ENCODE measurements at places on chromosomes 2 and 18.
A peak's percentile ranks its signal among the peaks of the same experiment; 100 is the strongest.

DNA sequence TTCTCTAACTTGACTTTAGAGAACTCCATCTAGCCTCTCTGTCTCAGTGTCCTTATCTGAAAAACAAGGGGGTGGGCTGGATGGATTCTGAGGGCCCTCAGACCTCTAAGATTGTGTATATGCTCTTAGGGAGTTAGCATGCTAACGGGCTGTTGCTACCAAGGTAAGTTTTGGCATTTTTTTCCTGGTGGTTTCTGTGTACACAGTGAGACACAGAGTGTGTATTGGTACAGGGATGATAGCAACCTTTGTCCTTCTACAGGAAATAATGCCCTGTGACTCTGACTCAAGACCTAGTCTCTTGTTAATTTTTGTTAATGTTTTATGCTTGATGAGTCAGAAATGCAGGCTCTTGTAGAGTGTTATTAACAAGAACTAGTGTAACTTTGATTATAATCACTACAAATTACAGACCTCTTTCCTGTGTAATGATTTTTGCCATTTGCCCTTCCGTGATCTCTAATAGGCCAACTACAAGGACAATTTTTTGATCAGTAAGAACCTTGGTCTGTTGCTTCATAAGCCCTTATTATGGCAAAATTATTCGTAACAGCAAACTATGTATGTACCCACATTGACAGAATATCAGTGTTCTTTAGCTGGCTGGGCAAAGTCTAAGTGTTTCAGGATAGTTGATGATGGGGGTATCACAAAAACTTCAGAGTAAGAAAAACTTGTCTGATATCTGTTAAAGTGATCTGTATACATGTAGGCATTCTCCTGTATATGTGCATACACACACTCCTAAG lies 89.7 kb downstream of the SPTBN1 start:
- DNase-seq, result no peak

- DNase-seq, result no peak
Measured at GRCh38 chr2:159863526-159864160, 65.6 kb upstream of the CD302 start.

GRCh38 chr2:180707884-180708205 lies 272.6 kb upstream of the UBE2E3 start:
- peak; percentile 13 for DNase-seq

DNA sequence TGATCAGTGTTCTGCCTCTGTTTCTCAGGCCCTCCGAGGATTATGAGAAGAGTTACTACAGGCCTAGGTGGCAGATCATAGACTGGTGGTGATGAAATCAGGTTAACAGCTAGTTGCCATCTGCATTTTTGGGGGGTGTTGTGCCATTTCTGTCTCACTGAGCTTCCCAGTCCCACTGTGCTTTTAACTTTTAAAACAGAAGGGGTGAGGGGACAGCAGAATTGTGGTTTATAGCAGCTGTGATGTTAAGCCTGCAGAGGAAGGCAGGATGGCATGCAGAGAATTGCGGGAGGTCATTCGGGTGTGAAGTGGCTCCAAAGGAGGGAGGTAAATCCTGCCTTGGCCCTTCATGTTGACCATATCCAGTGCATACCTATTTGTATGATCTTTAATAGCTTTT lies 5.0 kb downstream of the CAB39 start:
- DNase-seq, result no peak

GRCh38 chr2:113697516-113697915 lies 58.9 kb downstream of the SLC35F5 start:
- DNase-seq, result no peak

- no peak for DNase-seq
Measured at GRCh38 chr2:172772633-172773032, 37.0 kb downstream of the RAPGEF4 start.

DNA sequence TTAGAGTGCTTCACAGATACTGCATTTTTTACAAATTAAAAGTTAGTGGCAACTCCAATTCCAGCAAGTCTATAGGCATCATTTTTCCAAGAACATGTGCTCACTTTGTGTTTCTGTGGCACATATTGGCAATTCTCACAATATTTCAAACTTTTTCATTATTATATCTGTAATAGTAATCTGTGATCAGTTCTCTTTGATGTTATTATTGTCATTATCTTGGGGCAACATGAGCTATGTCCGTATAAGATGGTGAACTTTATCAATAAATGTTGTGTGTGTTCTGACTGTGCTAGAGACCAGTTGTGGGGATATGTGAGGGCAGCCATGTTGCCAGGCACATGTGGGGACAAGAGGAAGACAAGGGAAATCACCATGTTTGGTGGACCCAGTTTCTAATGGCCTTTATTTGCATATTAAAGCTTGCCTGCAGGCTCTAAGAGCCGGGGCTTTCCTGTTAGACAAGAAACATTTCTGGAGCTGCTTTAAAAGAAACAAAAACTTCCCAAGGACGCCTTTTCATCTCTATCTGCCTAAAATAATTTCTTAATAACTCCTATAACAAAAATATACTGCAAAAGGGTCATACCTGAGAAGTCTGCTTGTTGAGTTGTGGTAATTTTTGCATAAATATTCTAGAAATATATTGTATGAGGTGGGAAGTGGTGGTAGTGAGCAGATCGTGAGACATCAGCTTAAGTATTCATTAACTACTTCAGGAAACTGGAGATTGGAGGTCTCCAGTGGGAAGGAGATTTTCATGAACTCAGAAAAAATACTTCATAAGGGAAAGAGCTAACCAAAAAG lies 37.2 kb downstream of the KYNU start:
- DNase-seq, result no peak

DNA sequence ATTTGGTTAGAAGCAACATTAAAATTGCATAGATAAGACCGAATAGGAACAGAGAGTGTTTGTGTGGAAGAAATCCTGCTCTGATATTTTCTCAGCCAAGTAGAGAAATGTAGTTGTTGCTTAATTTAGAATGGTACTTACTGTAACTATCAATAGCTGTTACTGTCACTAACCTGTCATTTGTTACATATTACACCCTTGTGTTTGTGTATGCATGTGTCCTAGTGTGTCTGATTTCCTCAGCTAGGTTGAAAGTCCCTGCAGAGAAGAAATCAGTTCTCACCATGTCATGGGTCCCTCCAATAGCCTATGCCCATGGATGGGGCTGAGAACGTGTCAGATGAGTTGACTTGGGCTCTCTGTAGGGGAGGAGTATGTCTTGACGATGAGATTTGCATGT lies 94.4 kb downstream of the SPTBN1 start:
- DNase-seq, result no peak

DNA sequence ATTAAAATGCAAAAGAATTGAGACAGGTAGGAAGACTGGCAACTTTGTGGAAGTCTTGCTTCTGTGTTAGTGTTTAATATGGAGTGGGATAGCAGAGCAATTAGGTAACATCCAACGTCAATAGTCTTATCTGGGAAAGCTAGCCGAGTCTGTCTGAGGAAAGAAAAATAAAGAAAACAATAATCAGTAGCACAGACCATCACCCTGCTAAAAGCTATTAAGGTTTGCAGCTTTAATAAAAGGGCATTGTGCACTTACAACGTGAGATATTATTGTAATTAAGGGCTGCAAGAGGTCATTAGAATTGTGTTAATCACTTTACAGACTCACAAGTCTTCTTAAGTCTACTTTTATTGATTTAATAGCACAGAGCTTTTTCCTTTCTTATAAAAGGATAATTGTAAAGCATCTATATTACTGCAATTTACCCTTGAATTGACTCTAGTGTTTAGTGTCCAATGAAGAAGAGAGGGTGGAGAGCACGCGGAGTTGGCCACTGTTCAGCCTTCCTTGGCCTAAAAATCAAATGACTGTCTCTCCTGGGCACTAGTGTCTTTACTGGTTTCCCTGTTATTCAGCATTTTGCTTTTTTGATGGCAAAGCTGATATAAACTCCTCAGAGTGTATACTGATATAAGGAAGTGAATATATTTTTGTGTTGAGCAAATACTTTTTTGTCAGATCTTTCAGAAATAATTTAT lies 2.0 kb downstream of the CDH7 start:
- DNase-seq, result no peak

DNA sequence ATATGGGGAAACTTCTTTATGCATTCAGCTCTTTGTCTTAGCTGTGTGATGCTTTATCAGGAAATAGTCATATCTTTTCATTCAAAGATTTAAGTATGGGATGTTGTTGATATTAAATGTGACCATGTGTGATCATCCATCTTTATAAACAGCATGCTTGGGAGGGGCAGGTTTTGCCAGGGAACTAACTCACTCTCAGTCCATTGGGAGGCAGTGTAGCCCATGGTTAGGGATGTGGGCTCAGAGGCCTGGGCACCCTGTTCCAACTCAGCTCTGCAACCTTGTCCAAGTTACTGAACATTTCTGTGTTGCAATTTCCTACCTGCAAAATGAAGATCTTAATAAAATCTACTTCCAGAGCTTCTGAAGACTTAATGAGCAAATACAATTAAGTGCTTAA lies 92.0 kb upstream of the BCL2L11 start:
- DNase-seq, result peak; percentile 0

DNA sequence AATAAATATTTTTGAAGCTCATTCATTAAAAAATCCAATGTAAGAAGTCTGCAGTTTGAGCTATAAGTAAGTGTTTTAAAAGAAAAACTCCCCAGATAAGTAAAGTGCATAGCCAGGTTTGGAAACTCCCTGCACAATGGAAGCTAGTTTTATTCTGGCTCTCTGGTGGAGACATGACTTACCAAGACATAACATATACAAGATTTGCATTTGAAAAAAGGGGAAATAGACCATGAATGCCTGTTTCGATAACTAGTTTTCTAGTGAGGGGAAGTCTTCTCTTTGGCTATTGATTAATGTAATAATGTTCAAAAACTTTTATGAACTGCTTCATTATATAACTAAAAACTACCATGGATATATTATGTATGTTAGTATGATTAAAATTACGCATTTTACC lies 435.2 kb downstream of the ARHGAP15 start:
- no peak for DNase-seq
